ENCODE measurements at places on chromosomes 11 and 22.

DNA sequence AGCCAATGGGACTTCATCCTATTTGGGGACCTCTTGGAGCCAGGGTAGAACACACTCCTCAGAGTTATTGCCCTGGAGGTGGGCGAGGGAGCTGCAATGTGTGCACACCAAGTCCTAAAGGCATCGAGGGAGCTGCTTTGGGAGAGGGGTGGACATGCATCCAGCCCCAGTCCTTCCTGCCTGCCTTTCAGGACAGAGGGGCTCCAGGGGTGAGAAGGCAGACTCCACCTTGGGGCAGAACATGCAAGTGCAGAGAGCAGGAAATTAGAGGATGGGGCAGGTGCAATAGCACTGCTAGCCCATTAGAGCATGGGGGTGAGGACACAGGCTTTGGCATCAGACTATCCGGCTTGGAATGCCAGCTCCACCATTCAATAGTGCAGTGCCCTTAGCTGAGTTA, 288.5 kb downstream of the OPCML start:
- DNase-seq = no peak

GRCh38 chr22:36301384-36301828, 48.5 kb downstream of the APOL1 start:
- peak; percentile 91 for DNase-seq

GRCh38 chr11:65274735-65275682, 13.2 kb downstream of the POLA2 start:
- peak; percentile 84 for DNase-seq

- peak; percentile 44 for DNase-seq
Observed at GRCh38 chr11:45475173-45475572, 189.0 kb upstream of the SYT13 start.

GRCh38 chr11:78196661-78197091, 8.0 kb downstream of the USP35 start:
- no peak for DNase-seq

GRCh38 chr11:15750535-15751308, 605.6 kb downstream of the SOX6 start:
- DNase-seq = no peak

GRCh38 chr22:49858827-49859226, 5.2 kb downstream of the ZBED4 start:
- no peak for DNase-seq

DNA sequence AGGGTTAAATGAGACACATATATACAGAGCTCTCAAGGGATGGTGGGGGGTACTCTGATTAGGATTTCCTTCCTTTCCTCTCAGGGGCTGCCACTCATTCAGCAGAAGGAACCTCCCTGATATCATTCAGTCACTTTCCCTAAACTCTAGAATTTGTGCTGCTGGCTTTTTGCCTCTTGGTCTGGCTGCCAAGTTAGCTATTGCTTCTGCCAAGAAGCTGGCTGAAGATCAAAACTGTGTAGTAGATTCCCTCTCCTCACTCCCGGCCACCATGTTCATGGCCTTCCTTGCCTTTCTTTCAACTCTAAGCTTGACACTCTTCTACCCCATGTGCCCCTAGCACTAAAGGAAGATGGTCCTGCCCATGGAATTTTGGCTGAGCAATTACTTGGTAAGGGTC, 18.7 kb downstream of the SLC6A5 start:
- DNase-seq = no peak

DNA sequence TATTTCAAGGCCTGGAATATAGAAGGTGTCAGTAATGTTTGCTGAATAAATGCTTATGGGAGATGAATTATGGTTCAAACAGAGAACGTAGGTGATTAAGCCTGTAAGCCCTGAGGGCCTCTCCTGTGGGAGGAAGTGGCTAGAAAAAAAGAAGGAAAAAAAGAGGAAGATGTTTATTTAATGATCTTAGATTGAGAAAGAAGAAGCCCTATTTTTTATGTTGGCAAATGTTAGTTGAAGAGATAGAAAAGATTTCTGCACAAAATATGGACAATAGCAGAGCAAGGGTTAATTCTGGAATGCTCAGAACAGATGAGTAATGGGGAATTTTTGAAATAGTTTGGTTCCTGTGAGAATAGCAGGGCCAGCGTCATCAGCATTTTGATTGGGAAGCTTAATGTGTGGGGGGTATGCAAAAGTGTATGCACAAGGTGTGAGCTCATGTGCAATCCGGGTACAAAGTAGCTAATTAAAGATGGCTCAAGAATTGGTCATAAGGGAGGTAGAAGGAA, 95.7 kb downstream of the TEAD1 start:
- no peak for DNase-seq

GRCh38 chr11:77046060-77046501, 11.9 kb downstream of the B3GNT6 start:
- peak; percentile 78 for DNase-seq

- DNase-seq = no peak
Observed at GRCh38 chr11:86708669-86709068, 36.3 kb upstream of the ME3 start.

DNA sequence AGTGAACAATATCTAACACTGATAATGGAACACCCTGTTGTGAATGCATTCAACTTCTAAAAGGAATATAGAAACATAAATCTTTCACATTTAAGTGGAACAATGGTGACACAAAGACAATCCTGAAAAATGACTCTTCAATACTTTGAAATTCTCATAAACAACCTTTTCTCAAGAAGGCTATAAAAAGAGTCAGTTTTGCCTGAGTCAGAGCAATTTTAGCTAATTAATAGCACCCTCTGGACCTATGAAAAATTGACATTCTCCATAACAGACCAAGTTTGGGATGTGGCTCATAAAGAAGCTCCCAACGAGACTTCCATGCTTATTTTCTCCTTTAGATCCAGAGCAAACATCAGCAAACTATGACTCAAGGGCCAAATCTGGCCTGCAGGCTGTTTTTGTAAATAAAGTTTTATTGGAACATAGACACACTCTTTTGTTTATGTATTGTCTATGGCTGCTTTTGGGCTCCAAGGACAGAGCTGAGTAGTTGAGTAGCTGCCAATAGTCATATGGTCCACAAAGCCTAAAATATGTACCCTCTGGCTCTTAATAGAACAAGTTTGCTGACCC, 108.0 kb downstream of the MAML2 start:
- no peak for DNase-seq

- DNase-seq = peak; percentile 100
Observed at GRCh38 chr11:114400216-114400914, at the start of the genes C11orf71 and RBM7. Gene C11orf71 (minus strand): TSS chr11:114400511. CDS start chr11:114400331, 180 bp downstream. Gene RBM7 (plus strand): TSS chr11:114400666. CDS start chr11:114400672, 6 bp downstream.

DNA sequence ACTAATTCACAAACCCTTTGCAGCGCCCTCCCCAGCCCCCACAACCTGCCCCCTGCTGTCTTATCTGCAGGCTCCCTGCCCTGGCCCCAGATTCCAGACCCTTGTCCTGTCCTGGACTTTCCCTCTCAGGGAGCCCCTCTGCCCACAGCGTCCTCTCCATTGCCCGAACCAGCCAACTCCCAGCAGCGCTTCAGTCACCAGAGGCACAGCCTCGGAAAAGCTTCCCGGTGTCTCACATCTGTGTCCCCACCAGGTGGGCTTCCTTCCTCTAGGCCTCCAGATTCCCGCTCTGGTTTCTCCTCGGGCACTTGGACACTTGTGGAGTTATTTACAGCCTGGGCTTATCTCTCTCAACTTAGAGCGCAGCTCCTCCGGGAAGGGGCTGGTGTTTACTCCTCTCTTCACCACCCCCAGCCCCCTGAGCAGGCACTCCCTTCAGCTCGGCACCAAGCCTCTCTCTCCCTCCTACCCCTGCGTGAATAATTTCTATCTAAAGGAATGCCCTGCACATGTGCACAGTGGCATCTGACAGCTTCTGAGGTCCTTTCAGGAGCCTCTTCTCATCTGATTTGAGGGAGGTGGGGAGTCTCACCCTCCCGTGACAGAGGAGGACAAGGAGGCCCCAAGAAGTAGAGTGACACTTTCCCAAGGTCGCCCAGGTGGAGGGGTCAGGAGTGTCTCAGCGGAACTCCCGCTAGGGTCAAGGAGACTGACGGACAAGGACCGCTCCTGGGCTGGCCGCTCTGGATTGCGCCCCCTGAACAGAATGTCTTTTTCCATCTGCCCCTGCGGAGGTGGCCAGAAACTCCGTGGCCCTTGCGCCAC, 838 bp downstream of the WNT11 start:
- no peak for DNase-seq

GRCh38 chr22:26426924-26427323, 2.1 kb upstream of the ASPHD2 start:
- DNase-seq = no peak

DNA sequence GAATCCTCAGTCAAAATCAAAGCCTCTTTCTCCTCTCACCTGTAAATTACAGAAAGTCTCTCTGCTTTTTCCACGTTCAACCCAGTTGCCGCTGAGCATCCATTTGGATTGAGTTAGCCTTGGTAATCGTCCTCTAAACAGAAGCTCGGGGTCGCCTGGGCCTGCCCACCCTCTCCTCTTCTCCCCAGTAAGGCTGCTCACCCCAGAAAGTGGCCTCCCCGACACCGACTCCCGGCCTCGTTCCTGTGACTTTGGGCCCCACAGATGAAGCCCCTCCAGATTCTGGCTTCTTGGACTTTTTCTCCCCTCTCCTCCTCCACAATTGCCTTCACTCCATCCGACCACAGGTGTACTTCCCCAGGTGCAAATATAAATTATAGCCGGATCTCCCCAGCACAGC, 1500.0 kb downstream of the BRD1 start:
- DNase-seq = no peak

DNA sequence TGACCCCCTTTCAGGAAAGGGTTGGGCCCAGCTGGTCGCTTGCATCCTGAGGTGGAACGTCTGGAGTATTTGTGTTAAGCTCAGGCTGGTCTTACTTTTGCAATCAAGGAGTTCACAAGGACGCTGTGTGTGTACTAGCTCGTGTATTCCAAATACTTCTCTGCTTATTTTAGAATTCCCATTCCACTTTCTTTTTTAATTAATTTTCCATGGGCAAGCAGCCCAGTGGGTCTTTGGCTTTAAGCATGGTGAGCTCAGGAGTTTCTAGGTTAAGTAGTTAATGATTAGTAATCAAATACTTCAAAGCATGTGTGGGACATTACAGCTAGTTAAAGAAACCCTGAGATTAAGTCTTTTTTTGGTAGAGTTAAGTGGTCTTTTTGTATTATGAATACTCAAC, 68.6 kb downstream of the CSNK2A3 start:
- DNase-seq = no peak

DNA sequence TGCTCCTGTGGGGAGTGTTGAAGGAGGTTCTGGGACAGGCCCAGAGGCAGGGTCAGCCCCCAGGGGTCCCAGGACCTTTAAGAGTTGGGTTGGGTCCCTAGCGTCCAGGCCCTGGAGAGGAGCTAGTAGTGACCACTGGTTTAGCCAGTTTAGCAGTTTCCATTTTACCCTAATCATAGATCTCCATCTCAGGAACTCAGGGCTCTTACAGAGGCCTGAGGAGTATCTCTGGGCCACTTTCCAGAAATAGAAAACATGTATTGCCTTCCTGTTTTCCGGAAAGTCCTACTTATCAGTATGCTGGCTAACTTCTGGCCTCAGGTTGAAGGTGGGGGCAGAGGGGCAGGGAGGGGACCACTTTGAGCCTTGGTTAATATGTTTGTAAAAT, 13.5 kb downstream of the NCF4 start:
- peak; percentile 73 for DNase-seq

DNA sequence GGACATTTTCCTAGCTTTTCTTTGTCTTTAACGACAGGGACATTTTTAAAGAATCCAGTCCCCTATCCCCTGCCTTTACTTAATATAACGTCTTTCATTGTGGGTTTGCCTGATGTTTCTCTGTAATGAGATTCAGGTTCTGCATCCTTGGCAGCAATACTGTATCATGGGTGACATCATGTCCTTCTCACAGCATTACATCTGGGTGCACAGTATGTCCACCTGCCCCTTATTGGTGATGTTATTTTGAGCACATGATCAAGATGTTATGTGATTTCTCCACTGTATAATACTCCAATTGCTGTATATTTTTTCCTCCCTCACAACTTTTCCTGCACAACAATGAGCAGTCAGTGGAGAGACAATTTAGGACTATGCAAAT, 9.7 kb upstream of the STK33 start:
- no peak for DNase-seq

GRCh38 chr11:83350187-83350586, 64.0 kb upstream of the CCDC90B start:
- no peak for DNase-seq

DNA sequence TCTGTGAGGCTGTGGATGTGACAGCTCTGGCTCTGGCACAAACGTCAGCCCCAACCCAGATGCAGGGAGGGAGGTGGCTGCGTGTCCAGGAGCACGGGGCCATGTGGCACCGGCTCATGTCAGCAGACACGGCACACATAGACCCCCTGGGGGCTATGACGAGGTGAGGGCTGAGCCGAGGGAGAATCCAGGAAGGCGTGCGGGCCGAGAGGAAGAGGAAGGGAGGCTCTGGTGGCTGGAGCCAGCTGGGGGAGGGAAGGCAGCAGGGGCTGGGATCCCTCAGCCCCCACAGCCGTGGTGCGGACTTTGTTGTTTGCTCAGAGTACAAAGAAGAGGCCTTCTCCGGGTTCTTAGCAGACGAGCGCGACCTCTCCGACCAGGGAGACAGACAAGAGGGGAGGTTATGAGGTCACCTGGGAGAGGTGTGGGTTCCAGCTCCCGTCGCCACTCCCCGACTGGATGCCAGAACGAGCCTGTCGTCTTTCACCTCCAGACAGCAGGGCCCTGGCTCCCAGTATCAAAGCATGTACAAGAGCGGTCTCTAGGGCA, 46.1 kb downstream of the CDKN1C start:
- DNase-seq = peak; percentile 82

DNA sequence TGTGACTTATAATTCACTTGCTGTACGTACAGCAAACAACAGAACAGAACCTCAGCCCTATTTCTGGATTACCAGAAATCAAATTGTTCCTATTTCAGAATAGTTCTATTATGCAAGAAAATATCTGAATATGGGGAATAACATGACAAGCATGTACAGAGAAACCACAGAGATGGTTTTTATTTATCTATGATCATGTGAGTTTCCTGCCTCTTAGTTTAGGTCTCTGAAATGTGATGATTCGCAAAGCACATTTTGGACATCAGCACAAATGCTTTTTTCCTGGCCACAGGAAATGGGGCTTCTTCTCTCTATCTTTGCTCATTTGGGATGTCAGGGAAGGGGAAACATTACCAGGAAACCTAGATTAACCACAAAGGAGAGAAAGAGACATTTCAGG, 266.7 kb upstream of the CTSC start:
- DNase-seq = no peak

- no peak for DNase-seq
Observed at GRCh38 chr11:12186701-12187100, 76.3 kb downstream of the MICAL2 start.

DNA sequence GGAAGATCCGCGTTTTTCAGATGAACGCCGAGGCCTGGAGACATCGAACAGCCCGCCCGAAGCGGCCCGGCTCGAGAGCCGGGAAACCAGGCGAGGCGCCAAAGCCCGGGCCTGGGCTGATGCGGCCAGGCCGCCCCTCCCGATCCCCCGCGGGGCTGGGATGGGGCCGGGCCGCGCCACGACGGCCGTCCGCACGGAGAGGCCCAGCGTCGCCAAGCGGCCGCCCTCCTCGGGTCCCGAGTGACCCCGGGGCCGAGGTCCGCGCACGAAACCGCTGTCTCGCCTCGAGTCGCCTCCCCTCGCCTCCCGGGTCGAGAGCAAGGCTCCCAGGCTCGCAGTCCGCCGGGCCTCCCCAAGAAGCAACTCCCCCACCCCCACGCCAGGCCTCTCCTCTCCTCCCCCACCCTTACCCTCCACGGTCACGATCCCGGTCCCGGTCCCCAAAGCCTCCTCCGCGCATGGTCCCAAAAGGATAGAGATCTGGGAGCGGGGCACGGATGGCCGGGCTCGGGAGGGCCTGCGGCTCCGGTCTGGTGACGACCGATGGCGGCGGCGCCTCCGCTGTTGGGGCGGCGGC, 482 bp downstream of the DDX17 start:
- no peak for DNase-seq

GRCh38 chr11:78851878-78852586, 277.4 kb upstream of the NARS2 start:
- DNase-seq = no peak
